Inflammatory macrophage treated with lipopolysaccharide for 4 hours (primary cell): ENCODE measurements at places on chromosomes 3 and 15.

- no peak for DNase-seq
These were observed 13.6 kb downstream of the C3orf20 start for GRCh38 chr3:14688525-14688924.

GRCh38 chr3:21795152-21795837 lies 44.3 kb upstream of the ZNF385D start:
- DNase-seq: no peak

DNA sequence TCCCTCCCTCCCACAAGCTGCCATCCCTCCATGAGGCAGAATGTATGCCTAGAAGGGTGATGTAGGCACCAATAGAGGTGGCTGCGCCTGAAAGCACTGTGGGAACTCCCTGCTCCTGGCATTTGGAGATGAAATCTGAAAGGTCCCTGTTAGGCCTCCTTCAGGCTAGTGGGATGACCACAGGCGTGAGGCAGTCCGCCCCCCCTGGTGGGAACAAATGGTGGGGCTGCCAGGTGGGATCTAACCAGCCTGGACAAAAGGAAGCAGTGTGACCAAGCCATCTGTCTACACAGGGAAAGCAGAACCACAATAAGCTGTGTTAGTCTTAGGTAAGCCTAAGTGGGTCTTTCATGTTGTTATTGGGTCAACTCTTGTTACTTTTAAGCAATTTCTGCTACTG lies 25.3 kb downstream of the IL5RA start:
- no peak for DNase-seq

GRCh38 chr15:32927124-32927523 lies 209.3 kb downstream of the GREM1 start:
- DNase-seq: no peak

- no peak for DNase-seq
These were observed 3.2 kb upstream of the SENP2 start for GRCh38 chr3:185582871-185583270.

GRCh38 chr3:113234688-113235260 lies 23.4 kb downstream of the BOC start:
- no peak for DNase-seq

- DNase-seq: no peak
These were observed 354.3 kb upstream of the TRIM42 start for GRCh38 chr3:140323561-140323960.

DNA sequence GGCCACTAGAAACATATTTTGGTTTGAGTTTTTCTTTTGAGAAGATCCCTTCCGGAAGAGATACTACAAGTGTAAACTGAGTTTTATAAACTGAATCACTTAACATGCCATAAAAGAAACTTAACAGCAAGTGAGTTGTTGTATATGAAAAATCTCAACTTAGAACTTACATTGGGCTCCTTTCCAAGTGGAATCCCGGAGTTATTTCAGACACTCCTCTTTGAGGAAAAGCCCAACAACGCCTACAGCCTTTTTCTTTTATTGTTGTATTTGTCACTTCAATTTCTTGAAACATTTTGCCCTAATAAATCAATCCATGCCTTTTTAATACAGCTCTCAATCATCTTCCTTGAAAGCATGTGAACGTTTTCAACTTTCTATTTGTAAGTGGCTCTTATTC lies 137.3 kb downstream of the FEZF2 start:
- DNase-seq: no peak

DNA sequence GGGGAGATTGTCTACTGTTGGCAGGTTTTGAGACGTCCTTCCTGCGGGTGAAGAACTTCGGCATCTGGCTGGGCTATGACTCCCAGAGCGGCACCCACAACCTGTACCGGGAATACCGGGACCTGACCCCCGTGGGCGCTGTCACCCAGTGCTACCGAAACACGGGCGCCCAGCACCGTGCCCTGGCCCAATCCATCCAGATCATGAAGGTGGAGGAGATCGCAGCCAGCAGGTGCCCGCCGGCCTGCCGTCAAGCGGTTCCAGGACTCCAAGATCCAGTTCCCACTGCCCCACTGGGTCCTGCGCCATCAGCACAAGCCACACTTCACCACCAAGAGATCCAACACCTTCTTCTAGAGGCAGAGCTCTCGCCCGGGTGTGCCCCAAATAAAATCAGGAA lies 194.9 kb upstream of the EPHA6 start:
- no peak for DNase-seq

- no peak for DNase-seq
These were observed 7.0 kb upstream of the AHSG start for GRCh38 chr3:186605561-186606545.

DNA sequence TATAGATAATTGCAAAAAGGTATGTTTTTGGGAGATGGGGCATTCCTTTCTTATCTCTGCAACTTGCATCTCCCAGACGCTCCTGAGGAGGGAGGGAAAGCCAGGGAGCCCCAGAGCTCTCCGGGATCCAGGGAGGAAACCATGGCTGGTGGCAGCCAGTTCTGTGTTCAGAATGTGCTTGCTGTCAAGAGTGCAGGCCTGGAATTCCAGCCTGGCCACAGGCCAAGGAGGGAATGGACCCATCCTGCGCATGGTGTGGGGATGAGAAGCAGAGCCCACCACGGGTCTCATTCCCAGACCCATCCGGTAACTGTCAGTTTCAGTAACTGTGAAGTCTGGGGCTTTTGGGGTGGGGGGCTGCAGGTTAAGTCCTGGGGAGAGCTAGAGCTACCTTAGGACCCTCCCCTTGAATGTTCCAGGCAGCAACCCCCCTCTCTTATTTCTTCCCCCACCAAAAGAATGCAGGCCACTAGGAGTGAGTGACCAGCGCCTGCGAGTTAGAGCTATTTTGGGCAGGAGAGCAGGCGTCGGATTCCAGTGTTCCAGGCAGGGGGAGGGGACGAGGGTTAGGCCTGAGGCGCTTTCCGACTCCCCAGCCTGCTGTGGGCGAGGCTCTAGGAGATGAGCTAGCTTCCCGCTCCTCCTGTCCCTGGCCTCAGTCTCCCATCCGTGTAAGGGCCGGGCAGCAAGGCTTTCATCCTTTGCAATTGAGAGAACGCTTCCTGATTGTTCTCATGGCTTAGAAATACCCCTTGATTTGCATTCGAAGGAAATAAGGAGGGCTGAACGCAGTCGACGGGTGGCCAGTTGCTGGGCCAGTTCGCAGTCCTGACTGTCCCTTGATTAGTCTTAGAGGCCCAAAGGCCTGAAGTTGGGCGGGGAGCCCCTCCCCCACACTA lies 781 bp upstream of the DAG1 start:
- DNase-seq: no peak

DNA sequence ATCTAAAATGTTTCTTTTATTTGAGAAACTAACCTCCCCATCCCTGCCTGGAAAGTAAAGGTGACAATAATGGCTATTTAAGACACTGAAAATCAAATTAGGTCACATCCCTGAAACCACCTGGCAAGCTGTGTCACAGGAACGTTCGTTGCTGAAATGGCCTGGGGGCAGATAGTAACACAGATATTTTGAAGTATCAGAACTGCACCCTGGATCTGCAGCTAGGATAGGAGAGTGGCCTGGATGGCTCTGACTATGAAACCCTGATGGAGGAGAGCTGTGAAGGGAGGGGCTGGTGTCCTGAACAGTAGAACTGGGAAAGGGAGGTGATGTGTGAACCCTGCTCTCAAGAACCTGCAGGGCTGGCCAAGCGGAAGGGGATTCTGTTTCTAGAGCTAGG lies 648.3 kb upstream of the CFAP20DC start:
- no peak for DNase-seq

- DNase-seq: no peak
These were observed 4.6 kb upstream of the HACD3 start for GRCh38 chr15:65525622-65526021.

- DNase-seq: no peak
These were observed 21.0 kb downstream of the THSD4 start for GRCh38 chr15:71136159-71136783.

- DNase-seq: no peak
These were observed 80.9 kb upstream of the RPL32 start for GRCh38 chr3:12922306-12922705.

- DNase-seq: no peak
These were observed 71.7 kb downstream of the TTC23 start for GRCh38 chr15:99177679-99178078.

DNA sequence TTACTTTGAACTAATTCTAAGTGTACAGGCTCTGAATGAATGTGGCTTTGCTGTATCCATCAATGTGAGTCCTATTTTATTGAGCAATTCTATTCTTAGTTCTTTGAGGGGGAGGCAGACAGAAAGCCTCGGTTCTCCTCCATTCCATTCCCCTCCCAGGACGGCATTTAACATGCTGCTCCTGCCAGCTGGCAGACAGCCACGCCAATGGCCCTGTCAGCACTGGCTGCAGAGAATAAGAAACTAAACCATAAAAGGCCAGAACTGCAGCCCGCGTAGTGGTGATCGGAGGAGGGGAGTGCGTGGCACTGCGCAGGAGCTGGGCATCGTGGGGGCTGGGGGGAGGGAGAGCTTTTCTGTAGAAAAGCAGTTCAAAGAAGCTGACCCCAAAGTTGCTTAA lies 76.0 kb upstream of the HACD2 start:
- DNase-seq: no peak

GRCh38 chr3:38827791-38828190 lies 11.8 kb upstream of the SCN10A start:
- DNase-seq: no peak

GRCh38 chr3:70308760-70309159 lies 3.7 kb downstream of the MDFIC2 start:
- no peak for DNase-seq

GRCh38 chr3:146187334-146187950 lies 26.5 kb upstream of the PLOD2 start:
- peak; percentile 13 for DNase-seq

GRCh38 chr3:69012100-69012799 lies 1.2 kb downstream of the EOGT start:
- DNase-seq: no peak

- DNase-seq: no peak
These were observed 184.7 kb downstream of the PLCH1 start for GRCh38 chr3:155560135-155560534.

GRCh38 chr3:160676547-160677303 lies at the start of gene ARL14:
Gene ARL14 (plus strand): TSS chr3:160677160. CDS start chr3:160677347, 187 bp downstream.
- no peak for DNase-seq

- no peak for DNase-seq
These were observed 259 bp upstream of the CILP start for GRCh38 chr15:65211482-65211982.

- DNase-seq: peak; percentile 36
These were observed 681 bp downstream of the CTDSPL start for GRCh38 chr3:37862219-37862902.

- no peak for DNase-seq
These were observed at the start of gene RTP2 for GRCh38 chr3:187702507-187703033. Gene RTP2 (minus strand): TSS chr3:187702557. CDS start chr3:187702128, 429 bp downstream.

- DNase-seq: peak; percentile 32
These were observed 89.8 kb downstream of the LRRC3B start for GRCh38 chr3:26712211-26713026.
